NCI-H1436 (cell line): ENCODE measurements at places on chromosomes 4 and X.
A peak's percentile ranks its signal among the peaks of the same experiment; 100 is the strongest.

- DNase-seq: peak; percentile 62
Measured at GRCh38 chrX:149286940-149287349, 218.2 kb downstream of the IDS start.

- DNase-seq: no peak
Measured at GRCh38 chr4:70488748-70489147, 16.8 kb downstream of the MUC7 start.

GRCh38 chr4:76087007-76087769 is 12.7 kb downstream of the ART3 start:
- peak; percentile 29 for DNase-seq

GRCh38 chr4:21768349-21769310 is 179.9 kb downstream of the KCNIP4 start:
- no peak for DNase-seq

DNA sequence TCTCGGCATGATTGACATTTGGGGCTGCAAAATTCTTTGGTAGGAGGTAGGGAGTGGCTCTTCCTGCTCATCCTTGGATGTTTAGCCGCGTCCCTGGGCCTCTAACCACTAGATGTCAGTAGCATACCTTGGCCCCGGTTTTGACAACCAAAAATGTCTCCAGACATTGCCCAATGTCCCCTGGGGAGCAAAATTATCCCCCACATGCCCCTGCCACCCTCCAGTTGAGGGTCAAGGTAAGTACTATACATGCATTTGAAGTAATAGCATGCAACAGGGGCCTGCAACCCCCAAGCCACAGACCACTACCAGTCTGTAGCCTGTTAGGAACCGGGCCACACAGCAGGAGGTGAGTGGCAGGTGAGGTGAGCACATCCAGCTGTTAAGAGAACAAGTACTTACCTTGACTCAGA is 17.6 kb upstream of the KIAA1210 start:
- DNase-seq: no peak

- DNase-seq: no peak
Measured at GRCh38 chrX:110803506-110803905, 7.9 kb upstream of the CHRDL1 start.

GRCh38 chr4:55251896-55252295 is 94.1 kb upstream of the SRD5A3 start:
- no peak for DNase-seq

- no peak for DNase-seq
Measured at GRCh38 chr4:5338531-5338930, 287.3 kb downstream of the STK32B start.

- DNase-seq: no peak
Measured at GRCh38 chrX:39260965-39261364, 459.7 kb downstream of the MID1IP1 start.

DNA sequence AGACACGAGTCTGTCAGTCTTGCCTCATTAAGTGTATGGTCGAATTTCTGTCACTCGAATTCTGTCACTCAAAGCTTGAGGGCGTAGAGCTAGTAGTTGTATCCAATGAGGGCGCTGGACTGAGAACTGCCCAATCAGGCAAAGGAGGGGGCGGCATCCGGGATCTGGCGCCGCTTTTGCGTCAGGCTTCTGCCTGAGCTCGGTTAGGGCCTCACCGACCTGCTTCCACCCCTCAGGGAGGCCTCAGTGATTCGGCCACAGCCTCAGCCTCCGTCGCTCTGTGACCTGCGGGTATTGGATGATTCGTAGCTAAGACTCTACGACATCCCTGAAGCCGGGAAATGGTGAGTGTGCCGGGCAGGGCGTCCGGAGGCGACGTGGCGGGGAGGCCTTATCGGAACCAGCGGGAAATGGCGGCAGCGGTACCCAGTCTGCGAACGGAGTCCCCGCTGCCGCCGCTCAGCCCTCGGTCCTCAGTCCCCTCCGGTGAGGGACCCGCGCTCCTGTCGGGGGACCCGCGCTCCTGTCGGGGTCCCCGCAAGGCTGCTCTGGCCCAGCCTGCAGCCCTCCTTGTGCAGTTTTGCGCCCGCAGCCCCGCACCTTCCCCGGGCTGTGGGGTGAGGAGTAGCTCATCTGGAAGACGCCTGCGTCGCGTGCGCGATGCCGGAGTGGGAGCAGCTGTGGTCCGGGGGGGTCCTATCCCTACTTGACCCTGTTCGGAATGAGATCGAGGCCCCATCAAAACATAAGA is 88.3 kb downstream of the ZNF718 start:
- no peak for DNase-seq

- no peak for DNase-seq
Measured at GRCh38 chr4:80740375-80740774, 290.1 kb upstream of the BMP3 start.

DNA sequence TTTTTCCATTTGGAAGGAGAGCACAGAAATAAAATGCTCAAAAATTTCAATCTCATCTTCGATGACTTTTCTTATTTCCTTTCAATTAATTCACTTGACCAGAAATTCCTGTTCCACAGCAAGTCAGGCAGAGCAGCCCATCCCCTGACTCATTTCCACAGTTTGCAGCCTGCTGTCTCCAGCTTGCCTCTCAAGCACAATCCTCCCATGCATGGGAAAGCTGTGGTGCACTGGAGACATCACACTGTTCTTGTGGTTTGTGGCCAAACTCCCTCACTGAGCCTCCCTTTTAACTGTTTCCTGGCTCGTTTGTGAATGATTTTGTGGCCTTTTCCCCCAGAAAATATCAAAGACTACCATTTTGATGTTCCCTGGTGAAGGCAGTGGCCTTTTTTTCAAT is 114.0 kb upstream of the ENPEP start:
- DNase-seq: no peak

GRCh38 chrX:99078301-99078700 is 1331.8 kb downstream of the PCDH19 start:
- no peak for DNase-seq

DNA sequence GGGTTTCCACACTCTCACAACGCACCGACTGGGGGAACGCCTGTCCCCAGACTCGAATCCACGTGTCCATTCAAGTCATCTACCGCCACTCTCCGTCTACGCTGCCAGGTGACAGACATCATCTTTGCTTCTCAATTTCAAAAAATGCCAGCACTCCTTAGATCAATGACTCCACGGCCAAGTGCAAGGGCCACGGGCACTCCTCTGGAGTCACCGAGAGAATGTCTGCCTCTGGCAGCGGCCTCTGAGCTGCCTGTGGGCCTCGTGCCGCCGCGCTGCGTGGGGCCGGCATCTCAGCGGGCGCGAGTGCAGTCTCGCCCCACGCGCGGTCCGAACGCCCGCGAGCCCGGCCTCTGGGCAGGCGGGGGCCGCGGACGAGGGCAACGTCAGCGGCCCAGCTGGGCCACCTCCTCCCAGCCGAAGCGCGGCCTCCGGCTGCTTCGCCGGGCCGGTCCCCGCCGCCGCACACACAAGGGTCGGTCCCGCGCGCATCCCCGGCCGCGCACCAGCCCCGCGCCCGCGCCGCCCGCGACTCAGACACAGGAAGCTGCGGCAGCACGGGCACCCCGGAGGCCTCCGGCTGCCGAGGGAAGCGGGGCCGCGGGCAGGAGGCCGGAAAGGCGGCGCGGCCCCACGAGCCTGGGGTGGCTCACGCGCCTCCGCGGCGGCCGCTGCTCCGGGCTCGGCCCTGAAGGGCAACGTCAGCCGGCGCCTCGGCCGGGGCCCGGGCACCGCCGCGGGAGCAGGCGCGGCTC is 450 bp downstream of the ACSL1 start:
- DNase-seq: no peak

DNA sequence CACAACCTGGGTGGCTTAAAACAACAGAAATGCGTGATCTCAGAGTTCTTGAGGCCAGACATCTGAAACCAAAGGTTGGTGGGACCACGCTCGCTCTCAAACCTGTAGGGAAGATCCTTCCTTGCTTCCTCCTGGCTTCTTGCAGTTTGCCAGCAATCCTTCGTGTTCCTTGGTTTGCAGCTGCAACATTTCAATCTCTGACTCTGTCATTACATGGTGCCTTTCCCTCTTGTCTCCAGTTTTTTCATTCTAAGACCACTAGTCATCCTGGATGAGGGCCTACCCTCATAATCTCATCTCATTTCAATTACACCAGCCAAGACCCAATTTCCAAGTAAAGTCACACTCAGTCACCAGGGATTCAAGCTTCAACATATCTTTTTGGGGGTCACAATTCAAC is 388.0 kb downstream of the GPM6A start:
- no peak for DNase-seq

GRCh38 chrX:115940348-115940747 is 230.2 kb upstream of the AGTR2 start:
- DNase-seq: no peak

DNA sequence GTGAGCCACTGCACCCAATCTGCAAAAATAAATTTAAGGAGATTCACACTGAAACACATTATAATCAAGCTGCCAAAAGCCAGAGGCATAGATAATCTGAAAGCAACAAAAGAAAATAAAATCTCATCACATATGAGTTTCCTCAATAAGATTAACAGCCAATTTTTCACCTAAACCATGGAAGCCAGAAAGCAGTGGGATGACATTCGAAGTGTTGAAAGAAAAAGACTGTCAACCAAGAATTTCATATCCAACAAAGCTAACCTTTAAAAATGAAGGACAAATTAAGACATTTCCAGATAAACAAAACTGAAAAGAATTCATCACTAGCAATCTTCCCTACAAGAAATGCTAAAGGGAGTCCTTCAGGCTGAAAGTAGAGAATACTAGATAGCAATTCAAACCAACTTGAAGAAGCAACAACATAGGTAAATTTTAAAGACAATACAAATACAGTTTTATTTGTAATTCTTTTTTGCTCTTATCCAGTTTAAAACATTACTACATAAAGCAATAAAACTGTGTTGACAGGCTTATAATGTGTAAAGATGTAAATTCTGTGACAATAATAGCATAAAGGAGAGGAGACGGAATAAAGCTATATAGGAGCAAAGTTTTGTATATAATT is 23.1 kb upstream of the KLHL8 start:
- no peak for DNase-seq

DNA sequence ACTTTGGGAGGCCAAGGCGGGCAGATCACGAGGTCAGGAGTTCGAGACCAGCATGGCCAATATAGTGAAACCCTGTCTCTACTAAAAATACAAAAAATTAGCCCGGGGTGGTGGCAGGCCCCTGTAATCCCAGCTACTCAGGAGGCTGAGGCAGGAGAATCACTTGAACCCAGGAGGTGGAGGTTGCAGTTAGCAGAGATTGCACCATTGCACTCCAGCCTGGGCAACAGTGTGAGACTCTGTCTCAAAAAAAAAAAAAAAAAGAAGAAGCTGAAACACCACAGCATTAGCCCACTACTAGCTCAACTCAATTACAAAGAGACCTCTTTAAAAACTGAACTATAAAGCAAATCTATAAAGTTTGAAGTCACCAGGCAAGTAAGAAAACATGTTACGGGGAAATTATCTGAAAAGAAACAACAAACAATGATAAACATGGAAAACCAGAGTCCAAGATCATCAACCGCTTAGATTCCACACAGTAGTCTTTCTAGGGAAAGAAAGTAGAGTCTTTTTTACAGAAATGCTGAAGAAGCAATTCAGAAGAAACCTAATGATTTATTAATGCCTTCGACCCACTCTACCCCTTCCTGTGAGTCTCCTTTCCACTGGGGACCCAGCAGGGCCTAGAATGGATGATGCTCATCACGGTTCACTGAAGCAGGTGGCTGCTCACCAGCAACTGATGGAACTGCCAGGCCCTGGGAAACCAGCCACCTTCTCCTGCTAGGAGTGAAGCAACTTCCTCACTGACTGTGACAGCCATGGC is 6.6 kb downstream of the SAT1 start:
- no peak for DNase-seq

DNA sequence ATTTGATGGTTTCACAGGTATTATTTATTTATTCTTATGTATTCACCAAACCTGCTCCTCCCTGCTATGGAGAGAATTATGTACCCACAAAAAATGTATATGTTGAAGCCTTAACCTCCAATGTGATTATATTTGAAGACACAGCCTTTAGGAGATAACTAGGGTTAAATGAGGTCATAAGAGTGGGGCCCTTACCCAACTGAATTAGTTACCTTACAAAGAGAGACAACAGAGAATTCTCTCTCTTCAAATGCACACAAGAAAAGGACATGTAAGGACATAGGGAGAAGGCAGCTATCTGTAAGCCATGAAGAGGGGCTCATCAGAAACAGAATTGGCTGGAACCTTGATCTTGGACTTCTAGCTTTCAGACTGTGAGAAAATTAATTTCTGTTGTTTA is 44.0 kb downstream of the ZGRF1 start:
- no peak for DNase-seq

DNA sequence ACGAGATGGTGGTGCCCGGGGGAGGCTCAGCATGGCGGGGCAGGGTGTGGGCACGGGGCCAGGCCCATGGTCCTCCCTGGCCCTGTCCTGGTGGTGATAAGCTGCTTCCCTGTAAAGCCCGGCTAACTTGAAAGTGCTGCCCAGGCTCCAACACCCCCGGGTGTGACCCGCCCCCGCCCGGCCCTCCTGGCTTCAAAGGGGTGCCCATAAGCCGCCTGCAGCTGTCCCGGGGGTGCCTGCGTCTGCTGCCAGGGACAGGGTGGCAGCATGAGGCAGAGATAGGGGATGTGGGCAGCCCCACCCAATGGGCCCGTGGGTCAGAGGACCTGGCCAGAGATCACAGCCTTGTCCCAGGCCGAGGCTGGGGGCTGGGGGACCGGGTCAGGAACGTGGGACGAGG is 18.1 kb downstream of the FGFRL1 start:
- no peak for DNase-seq

- no peak for DNase-seq
Measured at GRCh38 chr4:102501447-102501696, 213 bp downstream of the NFKB1 start.

GRCh38 chr4:126838941-126839679 is 793.6 kb upstream of the INTU start:
- DNase-seq: no peak

- DNase-seq: no peak
Measured at GRCh38 chr4:52195869-52196268, 144.8 kb downstream of the SPATA18 start.

DNA sequence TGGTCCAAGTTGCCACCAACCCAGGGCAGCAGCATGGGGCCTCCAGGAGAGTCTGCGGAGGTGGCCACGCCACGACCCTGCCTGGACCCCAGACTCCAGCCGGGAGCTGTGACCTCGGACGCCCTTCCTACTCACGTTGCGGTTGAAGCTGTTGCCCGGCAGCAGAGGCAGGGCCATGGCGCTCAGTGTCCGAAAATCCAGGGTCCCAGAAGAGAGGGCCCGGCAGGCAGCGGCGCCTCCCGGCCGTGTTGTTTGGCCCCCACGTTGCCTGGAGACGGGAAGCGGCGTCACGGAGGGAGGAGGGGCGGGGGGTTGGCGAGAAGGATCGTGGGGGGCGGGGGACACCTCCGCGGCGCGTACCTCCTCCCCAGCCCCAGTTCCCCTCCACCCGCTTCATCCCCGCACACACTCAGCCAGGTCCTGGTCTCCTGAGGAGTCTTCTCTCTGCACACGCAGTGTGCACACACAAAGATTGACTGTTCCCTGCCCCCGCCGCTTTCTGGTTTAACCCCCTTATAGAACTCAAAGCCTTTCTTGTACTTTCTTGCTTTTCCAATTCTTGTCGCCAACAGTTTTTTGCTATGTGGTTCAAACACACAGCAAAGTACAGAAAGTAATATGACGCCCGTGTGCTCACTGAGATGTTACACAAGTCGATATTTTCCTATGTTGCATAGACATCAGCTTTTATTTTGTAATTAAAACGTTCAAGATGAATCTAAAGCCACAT is at the start of gene EFHC2:
Gene EFHC2 (minus strand): TSS at position 261 of the 730 bp plus-strand sequence. CDS start 84 bp downstream, at position 177.
- peak; percentile 14 for DNase-seq
